ENCODE measurements at places on chromosomes 6 and 20.

- DNase-seq = no peak
These were observed 25.8 kb downstream of the HLA-A start for GRCh38 chr6:29968130-29968529.

DNA sequence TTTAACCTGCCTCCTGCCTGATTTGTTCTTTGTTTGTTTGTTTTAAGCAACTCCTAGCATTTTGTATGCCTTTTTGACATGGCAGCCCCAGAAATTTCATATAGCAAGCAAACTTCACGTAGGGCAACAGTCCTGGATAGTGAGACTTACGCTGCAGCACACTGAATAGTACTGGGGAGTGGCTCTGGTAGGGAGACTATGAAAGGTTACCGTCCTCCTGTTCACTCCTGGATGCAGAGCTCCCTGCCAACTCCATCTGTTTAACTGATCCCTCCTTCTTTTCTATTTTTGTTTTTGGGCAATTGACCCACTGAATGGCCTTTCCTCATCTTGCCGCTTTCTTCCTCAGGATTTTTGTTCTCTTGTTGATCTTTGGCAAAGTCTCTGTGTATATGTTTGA is 44.5 kb upstream of the BMP6 start:
- no peak for DNase-seq

GRCh38 chr6:33886673-33887144 is 82.9 kb upstream of the MLN start:
- DNase-seq = peak; percentile 23

DNA sequence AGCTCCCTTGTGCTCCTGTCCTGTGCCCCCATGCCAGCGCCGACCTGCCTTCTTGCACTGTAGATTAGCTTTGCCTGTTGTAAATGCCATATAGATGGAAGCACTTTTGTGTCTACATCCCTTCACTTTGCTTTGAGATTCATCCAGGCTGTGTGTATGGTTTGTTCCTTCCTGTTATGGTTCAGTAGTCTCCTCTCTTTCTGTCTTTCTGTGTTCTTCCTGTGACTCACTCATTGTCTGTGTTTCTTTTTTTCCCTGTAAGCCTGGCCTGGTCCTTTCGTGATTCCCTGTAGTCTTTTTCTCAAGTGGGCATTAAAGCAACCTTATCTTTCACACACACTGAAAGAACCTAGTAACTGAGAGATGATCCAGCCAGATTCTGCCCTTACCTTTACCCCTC is 66.6 kb downstream of the JARID2 start:
- DNase-seq = no peak

GRCh38 chr6:44920952-44921491 is 407.1 kb upstream of the RUNX2 start:
- DNase-seq = no peak
